ENCODE measurements at places on chromosomes 4 and X.

DNA sequence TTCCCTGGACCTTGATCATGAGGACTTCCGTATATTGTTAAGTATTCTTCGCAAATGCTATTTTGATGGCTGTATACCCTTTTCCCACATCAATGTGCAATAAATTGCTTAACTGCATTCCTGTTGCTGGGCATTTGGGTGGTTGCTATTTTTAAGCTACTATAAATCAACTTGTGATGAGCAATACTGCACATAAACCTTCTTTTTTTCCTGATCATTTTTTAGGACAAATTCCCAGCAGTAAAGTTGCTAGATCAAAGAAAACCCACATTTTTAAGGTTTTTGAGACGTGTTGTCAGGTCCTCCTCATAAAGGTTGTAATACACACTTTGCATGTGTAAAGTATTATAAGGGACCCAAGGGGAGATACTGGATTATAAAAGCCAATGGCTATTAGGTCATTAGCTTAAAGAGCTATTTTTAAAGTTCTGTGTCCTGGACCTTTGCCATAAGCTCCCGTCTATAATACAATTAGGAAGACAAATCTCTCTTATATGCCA is 35.6 kb downstream of the LIMCH1 start:
- no peak for DNase-seq

- no peak for DNase-seq
Measured at GRCh38 chrX:40131654-40132337, 34.0 kb upstream of the BCOR start.

DNA sequence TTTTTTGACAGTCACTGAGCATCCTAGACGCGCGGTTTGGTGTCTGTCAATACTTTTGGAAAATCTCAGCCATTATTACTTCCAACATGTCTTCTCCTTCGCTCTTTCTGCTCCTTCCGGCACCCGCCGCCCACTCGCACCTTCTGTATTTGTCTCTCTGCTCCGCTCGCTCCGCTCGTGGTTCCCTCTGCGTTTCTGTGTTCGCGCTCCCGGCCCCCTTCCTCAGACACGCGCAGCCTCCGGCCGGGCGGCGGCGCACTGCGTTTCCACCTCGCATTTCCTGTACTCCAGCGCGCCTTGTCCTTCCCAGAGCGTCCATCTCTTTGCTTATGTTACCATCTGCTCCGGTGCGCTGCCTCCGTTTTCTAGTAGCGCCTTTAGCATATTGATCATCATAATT is 21.1 kb downstream of the PDE6B start:
- peak; percentile 12 for DNase-seq

GRCh38 chrX:57286507-57287251 is at the start of gene FAAH2:
FAAH2 (plus strand) TSS chrX:57286706; CDS start chrX:57286826, 120 bp downstream.
- peak; percentile 67 for DNase-seq

- no peak for DNase-seq
Measured at GRCh38 chrX:120453985-120454384, 15.1 kb downstream of the LAMP2 start.

GRCh38 chr4:188975271-188975670 is 836.0 kb downstream of the TRIML1 start:
- DNase-seq: no peak

DNA sequence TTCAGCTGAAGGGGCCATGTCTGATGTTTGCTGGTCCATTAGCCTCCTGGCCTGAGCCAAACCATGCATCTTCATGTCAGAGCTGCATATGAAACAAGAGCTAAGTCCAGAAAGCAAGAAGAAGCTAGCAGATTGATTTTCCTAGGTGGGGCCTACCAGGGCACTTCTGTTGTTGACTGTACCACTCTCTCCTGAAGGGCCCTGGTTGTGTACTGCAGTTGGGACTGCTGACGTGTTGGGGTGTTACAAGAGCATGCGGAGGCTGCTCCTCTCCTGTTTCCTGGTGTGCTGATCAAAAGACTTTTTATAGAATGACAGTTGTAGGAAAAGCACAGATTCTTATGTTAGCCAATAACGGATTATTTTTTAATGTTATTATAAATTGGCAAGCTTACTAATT is 145.1 kb downstream of the TBL1X start:
- no peak for DNase-seq

- no peak for DNase-seq
Measured at GRCh38 chr4:139503622-139504166, 49.8 kb downstream of the RAB33B start.

- no peak for DNase-seq
Measured at GRCh38 chrX:153417637-153418036, 6.4 kb downstream of the ZFP92 start.

Measured in activated CD4-positive, alpha-beta T cell treated with anti-CD3 and anti-CD28 coated beads for 4 hours (primary cell).